ENCODE measurements at places on chromosomes 3 and 15.
A peak's percentile ranks its signal among the peaks of the same experiment; 100 is the strongest.

GRCh38 chr3:51819709-51820406, 40.8 kb upstream of the IQCF6 start:
- DNase-seq, result no peak

- DNase-seq, result no peak
These were observed 2.3 kb downstream of the EOGT start for GRCh38 chr3:69011096-69011730.

- DNase-seq, result no peak
These were observed 17.1 kb downstream of the BHLHE40 start for GRCh38 chr3:4996223-4996765.

GRCh38 chr15:38867556-38867955, 302.9 kb upstream of the RASGRP1 start:
- no peak for DNase-seq

GRCh38 chr3:190384309-190384756, 3.6 kb upstream of the CLDN16 start:
- no peak for DNase-seq

DNA sequence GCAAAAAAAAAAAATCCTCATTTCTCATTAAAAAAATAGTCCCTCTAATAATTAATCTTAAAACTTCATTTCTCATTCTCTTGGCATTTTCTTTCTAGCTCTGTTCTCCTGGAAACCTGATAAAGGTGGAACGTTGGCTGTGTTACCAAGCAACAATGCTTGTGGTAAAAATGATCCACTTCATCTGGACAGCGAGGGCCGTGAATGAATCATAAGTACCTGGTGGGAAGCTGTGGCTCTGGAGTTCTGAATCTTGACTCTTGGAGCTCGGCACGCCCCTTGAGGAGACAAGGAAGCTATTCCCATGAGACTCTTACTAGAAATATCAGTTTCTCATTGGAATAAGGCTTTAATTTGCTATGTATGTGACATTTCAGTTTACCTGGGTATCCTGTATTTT, 32.5 kb downstream of the BCL2L10 start:
- DNase-seq, result no peak

- DNase-seq, result no peak
These were observed 243.8 kb upstream of the TOPAZ1 start for GRCh38 chr3:43997788-43998369.

DNA sequence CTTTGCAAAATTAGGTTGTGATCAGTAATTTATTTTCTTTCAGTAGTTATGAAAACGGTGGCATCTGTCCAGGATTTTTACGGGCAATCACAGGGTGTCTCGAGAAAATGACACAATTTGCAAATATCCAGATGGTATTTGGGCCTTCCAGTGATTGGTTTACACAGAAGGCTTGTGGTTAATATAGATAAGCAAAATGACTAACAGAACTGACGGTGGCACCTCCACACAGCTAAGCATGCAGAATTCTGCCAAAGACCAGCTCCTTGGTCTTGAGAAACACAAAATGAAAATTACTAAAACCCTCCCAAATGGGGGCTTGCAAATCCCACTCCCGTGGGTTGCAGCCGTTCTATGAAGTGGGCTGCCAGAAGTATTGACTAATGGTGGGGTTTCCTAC, 5.5 kb downstream of the ARHGEF3 start:
- DNase-seq, result peak; percentile 12

DNA sequence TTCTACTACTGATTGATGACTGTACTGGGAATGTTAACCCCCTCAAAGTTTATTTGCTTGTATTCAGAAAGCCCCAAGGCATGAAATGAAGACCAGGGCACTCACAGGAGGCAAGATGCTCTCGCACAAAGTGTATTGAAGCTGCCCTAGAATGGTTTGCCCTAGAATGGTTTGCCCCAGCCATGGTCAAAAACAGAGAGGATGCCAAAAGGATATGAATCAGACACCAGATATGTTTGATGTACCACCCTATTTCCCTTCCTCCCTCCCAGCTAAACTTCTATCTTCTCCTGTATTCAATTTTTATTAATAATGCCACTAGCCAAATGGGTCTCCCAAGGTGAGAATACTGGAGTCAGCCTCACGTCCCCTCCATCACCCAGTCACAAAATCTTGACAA, 101.3 kb downstream of the TMCO5A start:
- DNase-seq, result no peak

- no peak for DNase-seq
These were observed 24.1 kb downstream of the TRAK1 start for GRCh38 chr3:42115215-42115614.

DNA sequence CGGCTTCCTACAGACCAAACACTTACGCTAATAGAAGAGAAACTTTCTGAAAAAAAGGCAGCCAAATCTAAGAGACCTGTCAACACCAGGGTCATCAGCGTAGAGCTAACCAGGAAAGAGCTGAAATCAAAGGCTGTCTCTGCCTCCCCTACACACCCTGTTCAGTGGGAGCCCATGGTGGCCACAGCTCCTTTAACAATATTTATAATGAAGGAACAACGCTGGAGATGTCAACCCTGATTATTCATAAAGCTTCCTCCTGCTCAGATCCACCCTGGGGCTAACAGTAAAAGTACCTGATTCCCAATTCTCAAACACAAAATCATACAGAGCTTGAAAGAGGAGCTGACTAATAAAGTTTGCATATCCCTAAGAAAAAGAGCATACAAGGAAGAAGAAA, 133.7 kb downstream of the ANXA2 start:
- DNase-seq, result no peak

DNA sequence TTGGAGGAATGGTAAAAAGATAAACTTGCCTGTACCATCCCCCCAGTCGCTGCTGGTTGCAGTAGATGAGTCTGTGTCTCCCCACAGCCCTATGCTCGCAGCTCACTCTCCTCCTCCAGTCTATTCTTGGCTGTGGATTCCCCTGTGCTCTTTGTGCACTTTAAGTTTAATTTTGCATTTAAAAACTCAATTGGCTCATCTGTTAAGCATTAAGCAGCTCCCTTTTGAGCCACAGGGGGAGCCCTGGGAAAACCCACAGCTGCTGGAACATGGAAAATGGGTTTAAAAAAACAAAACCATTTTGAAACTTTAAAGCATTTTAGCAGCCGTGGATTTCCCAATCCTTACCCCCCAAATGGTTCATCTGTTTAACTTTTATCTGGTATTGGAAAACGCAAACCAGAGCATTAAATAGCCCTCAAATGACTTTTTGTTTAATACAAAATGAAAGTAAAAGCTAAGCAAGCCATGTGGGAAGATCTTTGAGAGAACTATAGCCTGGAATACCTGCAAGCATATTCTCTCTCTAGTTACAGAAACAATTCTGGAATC, 536.9 kb downstream of the ZIC1 start:
- DNase-seq, result peak; percentile 96

DNA sequence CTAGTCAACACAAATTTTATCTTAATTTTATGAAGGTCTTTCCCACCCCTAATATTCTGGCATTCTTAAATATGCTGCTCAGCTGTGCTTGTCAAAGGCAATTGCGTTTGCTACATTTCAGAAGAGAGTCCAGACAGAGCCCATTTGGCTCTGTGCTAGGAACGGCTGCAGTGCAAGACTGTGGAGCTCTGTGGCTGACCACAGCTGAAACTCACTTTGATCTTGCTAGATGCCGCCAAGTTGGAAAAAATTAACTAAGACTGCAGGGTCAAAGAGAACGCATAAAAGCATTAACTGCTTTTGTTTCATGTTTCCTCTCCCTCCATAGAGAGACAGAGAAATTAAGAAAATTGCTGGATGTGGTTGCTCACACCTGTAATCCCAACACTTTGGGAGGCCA, 7.6 kb upstream of the PPP1R2 start:
- DNase-seq, result no peak

GRCh38 chr15:65258375-65259262, 28.1 kb downstream of the PARP16 start:
- no peak for DNase-seq

DNA sequence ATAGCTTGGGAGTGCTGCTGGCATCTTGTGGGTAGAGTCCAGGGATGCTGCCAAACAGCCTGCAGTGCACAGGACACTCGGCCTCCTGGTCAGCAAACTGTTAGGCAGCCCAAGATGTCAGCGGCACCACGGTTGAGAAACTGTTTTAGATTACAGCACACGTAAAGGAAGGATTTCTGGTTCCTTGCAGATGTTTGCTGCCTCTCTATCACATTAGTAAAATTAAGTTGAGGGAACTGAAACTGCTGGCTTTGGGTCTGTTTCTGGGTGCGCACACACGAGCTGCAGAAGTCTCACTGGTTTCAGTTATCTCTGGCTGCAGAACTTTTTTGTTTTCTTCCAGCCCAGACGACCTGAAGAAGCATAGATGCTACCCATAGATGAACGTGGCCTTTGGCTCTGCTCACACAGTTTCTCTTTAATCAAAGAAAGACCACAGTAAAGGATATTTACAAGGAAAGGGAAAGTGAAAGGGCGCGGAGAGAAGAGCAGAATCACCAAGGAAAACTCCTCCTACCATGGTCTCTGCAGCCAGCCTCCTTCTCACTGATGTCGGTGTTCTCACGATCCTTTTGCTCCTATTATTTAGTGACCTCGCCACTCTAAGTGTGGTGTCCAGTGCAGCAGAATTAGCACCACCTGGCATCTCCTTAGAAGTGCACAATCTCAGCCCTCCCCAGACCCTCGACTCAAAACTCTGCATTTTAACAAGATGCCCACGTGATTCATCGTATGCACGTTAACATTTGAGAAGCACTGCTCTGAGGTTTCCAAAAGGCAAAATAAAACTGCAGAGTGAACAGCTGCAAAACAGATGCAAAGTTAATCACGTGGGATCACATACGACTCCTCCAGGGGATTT, 50.6 kb upstream of the AKAP13 start:
- DNase-seq, result peak; percentile 71

- no peak for DNase-seq
These were observed 160.8 kb upstream of the TLE3 start for GRCh38 chr15:70258369-70259027.

DNA sequence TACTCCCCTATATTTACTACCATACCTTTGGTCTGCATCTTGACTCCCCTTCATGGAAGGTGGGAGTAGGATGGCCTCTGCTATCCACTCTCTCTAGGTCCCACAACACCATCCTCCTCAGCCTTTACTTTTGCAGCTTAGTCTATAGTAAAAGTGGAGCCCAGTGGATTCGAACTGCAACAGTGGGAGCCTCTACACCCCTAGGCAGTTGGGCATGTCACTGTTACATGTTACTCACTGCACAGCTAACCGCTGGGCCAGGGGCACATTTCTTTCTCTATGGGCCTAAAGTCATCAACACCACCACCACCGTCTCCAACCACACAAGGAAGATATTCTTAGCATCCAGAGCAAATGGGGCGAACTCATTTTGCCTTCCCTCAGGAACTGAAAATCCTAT, 62.9 kb downstream of the KLF13 start:
- DNase-seq, result no peak

DNA sequence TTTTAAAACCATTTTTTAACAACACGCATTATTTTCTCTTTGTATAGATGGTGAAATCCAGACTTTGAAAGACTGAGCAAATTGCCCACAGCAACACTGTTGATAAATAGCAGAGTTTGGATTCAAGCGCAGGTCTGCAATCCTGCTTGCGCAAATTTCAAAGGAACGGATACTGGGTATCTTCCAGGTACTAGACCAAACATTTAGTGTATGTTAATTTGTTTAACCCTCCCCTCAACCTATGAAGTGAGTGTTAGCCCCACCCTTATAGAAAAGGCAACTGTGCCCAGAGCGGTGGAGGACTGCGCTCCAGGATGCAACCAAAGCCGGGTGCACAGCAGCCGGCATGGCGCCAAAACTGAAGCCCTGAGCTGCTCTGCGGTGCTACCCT, 103.8 kb downstream of the CPN2 start:
- DNase-seq, result no peak

- DNase-seq, result no peak
These were observed 70.9 kb downstream of the SUCNR1 start for GRCh38 chr3:151944356-151944755.

- no peak for DNase-seq
These were observed 61.3 kb downstream of the RIOX2 start for GRCh38 chr3:97910931-97911351.

Measured in fibroblast of skin of left quadriceps (primary cell).